Right renal pelvis (tissue), 4 donors: ENCODE measurements at places on chromosomes 5 and 9. TPM values are rescaled to one million over a fixed set of nuclear protein-coding genes. Genes with fewer than 3 reads are reported as not detected.

- no peak for DNase-seq
These were observed 129.4 kb downstream of the EDIL3 start for GRCh38 chr5:84255315-84255714.

DNA sequence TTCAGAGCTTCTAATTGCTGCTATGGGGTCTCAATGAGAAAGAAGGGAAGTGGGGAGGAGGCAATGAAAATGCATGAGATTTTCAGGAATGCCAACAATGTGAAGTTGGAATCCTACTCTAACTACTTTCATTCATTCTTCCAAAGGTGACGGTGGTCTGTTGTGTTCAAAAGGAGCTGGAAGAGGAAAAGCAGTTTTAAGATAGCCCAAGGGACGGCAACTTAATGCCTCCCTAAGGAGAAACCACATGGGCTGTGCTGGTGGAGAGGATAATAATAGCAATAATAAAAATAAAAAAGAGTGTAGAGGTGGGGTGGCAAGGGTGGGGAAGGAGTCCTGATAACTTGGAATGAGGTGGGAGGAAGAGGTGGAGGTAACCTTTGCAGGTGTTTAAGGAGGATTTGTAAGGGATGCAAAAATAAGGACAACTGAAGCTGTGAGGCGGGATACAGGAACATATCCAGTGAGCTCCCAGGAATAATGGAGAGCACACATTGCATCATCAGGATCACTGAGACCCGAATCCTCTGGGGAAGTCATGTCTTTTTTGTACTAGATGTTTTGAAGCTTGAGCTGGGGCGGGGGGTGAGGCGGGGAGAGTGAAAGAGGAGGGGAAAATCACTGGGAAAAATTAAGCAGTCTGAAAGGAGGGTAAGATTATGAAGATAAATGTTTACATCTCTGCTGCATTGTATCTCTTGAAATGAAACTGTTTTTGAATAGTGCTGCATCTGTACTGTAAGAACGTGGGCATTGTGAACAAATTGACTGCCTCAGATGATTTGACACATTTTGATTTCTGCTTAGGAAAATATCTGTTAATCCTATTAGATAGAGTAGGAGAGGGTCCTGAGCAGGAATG is 120.1 kb upstream of the TMEM161B start:
- no peak for DNase-seq

- no peak for DNase-seq
These were observed 960 bp upstream of the IFNB1 start for GRCh38 chr9:21078702-21079101.

GRCh38 chr5:107329850-107330249 is 340.9 kb downstream of the EFNA5 start:
- no peak for DNase-seq

DNA sequence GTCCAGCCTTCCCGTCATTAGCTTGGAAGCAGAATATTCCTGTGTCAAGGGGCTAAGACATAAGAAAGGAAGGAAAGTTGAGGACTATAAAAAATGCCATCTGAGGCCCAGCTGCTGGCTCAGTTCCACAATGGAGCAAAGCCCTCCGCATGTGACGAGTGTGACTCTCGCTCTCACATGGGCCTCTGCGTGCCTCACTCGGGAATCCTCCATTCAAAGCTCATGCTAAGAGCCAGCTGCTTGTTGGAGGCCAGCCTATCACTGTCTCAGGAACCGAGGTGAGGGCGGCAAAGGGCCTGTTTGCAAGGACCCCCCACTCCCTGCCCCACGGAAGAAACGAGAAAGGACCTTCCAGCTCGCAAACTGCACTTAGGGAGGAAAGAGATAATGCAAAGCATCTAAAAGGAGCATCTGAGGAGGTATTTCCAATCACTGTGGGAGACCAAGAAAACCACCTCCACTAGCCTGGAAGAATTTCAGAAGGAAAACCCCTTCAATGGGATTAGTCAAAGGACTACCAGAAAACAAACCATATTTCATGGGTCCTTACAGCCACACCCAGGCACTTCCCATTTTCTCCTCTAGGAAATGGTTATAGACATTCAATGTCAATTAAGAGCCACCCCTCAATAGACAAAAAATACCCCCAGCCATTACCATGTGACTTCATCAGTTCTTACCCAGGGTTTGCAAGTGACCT is 95.3 kb downstream of the PRRT1B start:
- no peak for DNase-seq

GRCh38 chr5:180395540-180396274 is 42.6 kb upstream of the GFPT2 start:
- DNase-seq = no peak

DNA sequence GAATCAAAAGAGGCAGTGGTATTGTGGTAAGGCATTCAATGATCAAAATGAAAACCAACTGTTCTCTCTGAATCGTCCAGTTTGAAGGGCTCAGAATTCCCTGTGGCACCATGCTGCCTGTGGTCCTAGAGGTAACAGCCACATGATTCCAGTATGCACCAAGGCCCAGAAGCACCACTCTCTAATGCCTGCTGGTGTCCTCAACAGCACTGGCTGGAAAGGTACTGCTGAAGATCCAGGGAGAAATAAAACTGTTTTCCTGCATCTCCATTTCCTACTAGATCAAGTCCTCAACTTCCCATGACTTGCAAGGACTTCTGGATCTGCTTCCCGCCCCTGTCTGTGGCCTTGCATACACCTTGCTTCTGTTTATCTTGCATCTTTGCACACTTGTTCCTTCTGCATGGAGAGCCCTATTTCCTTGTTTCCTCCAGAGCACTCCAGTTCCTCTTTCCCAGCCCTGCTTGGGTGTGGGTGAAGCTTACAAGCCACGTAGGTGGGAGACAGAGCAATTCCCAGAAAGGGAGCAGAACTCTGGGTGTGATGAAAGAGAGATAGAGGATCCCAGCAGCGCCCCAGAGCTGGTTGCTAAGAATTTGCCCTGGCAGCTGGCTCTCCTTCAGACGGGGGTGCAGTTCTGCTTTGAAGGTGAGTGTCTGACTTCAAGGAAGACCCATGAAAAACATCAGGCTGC is 41.0 kb upstream of the EQTN start:
- DNase-seq = no peak

DNA sequence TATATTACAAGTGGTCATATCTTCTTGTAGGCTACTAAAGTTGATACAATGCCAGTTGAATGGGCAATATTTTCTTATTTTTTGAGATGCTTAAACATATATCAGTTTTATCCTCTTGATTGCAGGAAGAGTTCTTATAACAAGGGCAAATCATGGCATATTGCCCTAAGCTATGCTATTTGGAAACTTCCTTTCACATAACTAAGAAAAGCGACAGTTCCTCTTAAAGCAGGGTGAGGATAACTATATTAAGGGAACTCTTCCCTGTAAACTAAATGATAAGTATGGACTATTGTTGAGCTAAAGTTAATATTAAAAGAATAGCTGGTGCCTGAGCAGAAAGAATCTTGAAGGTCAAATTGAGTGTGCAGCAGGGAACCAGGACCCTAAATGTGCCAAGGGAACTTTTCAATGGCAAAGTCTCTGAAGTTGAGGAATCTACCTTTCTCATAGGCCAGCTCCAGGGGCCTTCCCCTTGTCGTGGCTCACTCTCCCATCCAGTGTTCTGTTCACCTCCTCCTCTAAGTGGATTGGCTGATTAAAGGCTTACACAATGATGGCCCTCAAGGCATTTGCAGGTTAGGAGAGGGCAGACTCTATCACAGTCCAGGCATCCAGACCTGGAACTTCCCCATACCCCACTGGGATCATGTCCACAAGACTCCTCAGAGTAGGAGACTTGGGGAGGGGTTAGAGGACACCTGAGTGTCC is 26.8 kb downstream of the FYB1 start:
- DNase-seq = no peak

OR1Q1 gene
- not detected for polyA plus RNA-seq

HTR1A gene
- polyA plus RNA-seq = not detected

LHX6 gene
- polyA plus RNA-seq = 5.0 TPM

ATOSB gene
- polyA plus RNA-seq = 13.2 TPM

DOCK8 gene
- polyA plus RNA-seq = 12.1 TPM
